Panc1 (cell line): ENCODE measurements at places on chromosomes 5 and 9.

- no peak for DNase-seq
Observed at GRCh38 chr5:149210225-149210624, 61.4 kb upstream of the AFAP1L1 start.

- no peak for DNase-seq
Observed at GRCh38 chr5:9314558-9314957, 231.3 kb downstream of the SEMA5A start.

GRCh38 chr9:97559111-97559514, 57.6 kb downstream of the TMOD1 start:
- DNase-seq, result no peak

- DNase-seq, result no peak
Observed at GRCh38 chr9:7560669-7561305, 238.8 kb downstream of the DMAC1 start.

DNA sequence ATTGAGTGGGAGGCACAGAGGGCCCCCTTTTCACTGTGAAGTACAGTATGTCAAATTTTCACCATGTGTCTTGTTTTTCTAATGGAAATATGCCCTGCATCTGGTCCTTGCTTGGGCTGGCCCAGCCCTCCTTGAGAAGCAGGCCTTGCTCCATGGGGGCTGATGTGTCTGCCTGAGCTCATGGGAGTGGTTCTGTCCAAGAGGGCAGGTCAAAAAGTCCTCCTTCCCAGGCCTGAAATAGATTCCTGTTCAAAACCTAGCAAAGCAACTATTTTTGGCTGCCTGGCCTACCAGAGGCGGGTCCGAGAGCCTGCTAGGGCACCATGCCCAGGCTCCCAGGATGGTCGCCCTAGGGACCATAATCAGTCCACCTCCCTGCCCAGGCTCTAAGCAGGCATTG, 40.5 kb upstream of the NEURL1B start:
- no peak for DNase-seq

DNA sequence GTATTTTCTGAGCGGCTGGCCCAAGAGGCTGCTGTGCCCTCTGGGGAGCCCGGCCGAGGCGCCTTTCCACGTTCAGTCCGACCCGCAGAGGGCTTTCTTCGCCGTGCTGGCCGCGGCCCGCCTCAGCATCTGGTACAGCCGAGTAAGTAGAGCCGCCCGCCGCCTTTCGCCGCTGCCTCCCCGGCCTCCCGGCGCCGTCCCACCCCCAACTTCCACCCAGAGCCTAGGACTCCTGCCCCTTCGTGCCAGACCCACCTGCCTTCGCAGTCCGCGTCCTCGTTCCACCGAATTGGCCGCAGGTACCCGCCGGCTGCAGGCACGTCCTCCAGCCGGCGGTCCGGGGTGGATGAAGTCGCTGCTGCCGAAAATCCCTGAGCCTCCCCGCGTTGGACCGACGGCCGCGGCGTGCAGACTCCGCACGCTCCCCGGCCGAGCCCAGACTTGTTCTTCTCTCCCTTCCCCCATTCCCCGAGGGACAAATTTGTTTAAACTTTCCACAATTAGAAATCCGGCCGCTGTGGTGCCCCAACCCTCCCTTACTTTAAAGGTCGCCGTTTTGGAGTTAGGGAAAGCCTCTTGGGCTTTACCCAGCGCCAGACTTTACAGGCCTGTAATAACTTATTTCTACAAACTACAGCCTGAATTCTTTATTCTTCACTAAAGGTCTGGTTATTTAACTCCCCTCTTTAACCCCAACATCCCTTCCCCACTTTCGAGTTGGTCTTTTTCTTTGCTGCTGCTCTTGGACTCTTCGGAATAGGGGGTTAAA, 589 bp downstream of the RIC1 start:
- no peak for DNase-seq
